Hepatocyte (in vitro differentiated cells): ENCODE measurements at places on chromosomes 1 and 21.

DNA sequence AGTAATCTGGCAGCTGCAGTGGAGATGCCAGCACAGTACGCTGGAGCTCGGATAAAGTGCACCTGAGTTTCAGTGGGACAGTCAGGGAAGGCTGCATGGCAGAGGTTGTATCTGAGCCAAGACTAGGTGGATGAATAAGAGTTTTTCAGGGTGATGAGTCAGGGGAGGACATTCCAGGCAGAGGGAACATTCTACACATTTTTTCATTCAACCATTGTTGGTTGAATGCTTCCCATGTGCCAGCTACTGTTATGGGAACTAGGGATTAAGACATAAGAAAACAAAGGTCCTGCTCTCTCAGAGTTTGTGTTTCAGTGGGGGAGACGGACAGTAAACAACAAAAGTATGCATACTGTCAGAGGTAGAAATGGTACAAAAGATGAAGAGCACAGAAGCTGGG, 5.2 kb downstream of the LEPR start:
- DNase-seq = no peak

- DNase-seq = peak; percentile 53
These were observed 26.7 kb downstream of the BTG3 start for GRCh38 chr21:17585875-17586450.

- DNase-seq = no peak
These were observed 26.6 kb downstream of the SLX9 start for GRCh38 chr21:44966135-44967081.

DNA sequence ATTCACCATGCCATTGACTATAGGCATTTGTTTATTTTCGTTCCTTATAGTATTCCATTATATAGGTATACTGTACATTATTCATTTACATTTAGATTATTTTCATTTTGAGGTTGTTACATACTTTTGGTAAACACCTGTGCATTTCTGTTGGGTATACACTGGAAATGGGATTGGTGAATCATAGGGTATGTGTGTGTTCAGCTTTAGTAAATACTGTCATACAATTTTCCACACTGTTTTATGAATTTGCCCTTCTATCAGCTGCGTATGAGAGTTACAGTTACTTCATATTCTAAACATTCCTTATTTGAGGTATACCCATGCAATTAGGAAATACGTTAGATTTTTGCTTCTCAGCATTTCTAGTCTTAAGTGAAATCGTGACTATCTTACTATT, 55.1 kb upstream of the FASLG start:
- no peak for DNase-seq

DNA sequence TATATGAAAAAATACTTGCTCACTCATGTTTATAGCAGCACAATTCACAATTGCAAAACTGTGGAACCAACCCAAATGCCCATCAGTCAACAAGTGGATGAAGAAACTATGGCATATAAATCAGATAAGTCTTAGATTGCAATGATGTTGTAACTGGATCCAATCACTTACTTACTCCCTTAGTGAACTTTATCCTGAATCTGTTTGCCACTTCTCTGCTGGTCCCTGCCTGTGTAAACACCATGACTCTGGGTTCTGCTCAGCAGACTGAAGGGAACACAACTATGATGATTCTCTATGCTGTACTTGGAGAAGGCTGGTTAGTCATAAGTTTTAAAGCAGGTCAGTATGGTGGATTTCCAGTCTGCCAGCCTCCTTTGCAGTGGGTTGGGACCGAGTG, 391.2 kb downstream of the RWDD3 start:
- peak; percentile 21 for DNase-seq

GRCh38 chr1:96927125-96927524, 205.5 kb downstream of the PTBP2 start:
- no peak for DNase-seq

GRCh38 chr1:63819795-63820194, 46.0 kb downstream of the ROR1 start:
- no peak for DNase-seq

DNA sequence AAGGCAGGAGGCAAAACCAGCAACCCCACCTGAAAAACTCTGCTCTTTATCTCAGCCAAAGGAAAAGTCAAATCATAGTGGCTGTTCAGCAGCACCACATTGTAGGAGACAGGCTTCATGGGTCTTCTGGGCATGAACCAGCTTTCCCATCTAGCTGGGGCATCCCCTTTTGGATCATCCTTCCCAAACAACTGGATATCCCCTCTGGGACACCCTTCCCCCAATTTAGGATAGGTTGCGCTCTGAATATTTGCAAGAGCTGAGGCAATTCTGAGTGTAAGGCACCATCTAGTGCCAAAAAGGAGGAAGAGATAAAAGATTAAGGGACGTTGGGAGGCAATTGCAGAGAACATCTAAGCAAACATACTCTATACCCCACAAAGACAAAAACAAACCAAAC, 295.8 kb downstream of the MATN1 start:
- DNase-seq = no peak

- peak; percentile 22 for DNase-seq
These were observed 5.2 kb downstream of the NPL start for GRCh38 chr1:182794676-182795201.

- DNase-seq = peak; percentile 67
These were observed 810 bp downstream of the SLC19A1 start for GRCh38 chr21:45541221-45542039.

DNA sequence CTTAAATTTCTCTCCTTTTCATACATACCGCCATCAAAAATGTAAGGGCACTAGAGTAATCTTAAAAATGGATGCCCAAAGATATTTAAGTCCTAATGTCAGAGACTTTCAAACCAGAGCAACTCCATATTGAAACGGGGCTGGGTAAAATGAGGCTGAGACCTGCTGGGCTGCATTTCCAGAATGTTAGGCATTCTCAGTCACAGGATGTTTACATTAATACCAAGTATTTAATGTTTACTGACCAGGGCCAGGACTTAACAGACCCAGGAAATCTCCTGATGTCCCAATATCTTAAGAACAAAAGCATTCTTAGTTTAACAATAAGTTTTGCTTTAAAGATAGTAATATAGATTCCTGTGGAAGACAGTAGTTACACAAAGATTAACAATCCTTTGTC, 563.9 kb upstream of the BEND5 start:
- DNase-seq = no peak

DNA sequence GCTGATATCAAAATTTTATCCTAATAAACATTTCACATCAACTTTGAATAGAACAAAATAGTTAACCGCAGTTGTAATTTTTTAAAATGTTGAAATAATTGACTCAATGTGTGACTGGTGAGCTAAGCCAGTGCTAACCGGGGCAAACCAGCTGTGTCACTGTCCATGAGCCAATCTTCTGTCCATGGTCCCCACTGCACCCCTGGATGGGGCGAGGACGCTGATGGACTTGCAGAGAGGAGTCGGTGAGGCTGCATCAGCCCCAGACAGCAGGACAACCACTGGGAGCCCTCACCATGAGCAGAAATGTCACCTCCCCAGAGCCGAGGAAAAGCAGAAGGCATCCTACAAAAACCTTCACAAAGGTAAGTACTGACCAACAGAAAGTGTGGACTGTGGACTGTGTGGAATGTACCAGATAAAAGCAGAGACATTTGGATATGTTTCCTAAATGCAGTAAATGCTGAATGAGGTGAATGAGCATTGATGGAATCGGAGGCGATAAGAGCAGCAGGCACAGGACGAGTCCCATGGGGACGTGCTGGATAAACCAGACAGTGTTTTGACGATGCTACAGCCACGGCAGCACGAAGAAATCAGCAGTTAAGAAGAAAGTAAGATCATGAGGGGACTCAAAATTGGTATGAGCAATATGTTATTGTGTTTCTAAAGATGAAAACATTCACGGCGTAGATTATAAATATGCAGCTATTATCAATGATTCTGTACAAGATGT, 115.0 kb upstream of the BACE2 start:
- no peak for DNase-seq

DNA sequence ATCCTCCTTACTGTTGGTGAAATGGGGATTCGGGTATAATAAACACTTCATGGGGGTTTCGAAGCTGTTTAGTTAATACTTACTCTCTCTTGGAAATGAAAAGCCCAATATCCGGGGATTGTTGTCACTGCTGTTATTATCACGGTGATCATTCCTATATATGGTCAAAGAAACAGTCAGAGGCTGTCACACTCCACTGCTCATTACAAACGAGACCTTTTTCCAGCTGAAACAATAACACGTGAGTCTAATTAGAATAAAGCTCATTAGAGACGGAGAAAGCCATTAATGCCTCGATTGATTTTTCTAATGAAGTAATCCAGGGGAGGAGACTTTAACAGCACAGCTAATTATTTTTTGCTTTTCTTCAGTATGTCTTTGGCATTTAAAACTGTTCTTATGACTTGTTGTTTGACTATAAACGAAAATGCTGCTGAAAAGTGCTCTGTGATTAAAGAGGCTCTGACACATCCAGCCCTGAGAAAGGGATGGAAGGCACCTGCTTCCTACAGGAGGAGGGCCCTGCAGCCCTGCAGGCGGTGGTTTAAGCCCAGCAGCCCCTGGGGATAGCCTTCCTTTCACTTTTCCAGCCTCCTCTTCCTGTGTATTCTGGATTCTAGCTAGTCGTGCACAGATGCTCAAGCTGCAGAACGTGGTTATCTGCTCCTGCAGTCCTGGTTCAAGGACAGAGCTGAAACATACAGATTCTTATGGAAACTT, 143.6 kb downstream of the EDEM3 start:
- DNase-seq = no peak

- DNase-seq = no peak
These were observed 934.7 kb downstream of the PLA2G4A start for GRCh38 chr1:187763465-187763864.

DNA sequence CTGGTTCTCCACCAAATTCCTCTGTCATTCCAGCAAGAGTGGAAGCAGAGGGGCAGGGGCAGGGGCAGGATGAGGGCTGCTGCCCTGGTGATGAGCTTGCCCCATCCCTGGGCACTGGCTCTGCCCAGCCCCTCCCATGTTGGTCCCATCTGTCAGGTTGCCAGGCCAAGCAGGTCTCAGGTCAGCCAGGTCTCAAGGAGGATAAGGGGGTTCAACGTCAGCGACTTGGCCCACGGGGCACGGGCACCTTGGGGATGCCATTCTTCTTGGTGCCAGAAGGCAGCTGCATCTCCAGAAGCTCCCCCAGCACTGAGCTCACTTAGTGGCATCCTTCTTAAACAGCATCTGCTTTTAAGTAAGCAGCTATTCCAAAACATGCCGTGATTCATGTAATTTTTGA, 133.1 kb downstream of the AJAP1 start:
- no peak for DNase-seq

DNA sequence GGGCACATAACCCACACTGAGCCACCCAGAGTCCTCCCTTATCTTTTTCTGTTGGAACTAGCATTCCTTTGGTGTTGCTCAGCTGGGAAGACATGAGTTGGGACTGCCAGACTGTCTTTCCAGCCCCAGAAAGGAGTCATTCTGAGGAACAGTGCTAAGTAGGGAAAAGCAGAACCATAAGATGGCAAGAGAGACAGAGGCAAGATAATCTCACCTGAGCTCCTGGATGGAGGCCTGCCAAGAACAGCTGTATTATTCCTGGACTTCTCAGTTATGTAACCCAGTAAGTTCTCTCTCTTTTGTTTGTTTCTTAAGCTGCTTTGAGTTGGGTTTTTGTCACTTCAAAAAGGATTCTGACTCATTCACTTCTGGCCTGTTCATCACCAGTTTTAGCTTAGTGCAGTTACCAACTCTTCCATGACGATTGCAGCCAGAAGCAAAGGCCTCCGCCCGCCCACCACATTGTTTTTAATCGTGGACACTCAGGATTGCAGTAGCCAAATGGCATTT, 134.4 kb downstream of the OMA1 start:
- DNase-seq = no peak

GRCh38 chr1:111882986-111883560, 106.4 kb downstream of the KCND3 start:
- no peak for DNase-seq

GRCh38 chr1:15756143-15757015, 2.2 kb upstream of the FBLIM1 start:
- DNase-seq = no peak

DNA sequence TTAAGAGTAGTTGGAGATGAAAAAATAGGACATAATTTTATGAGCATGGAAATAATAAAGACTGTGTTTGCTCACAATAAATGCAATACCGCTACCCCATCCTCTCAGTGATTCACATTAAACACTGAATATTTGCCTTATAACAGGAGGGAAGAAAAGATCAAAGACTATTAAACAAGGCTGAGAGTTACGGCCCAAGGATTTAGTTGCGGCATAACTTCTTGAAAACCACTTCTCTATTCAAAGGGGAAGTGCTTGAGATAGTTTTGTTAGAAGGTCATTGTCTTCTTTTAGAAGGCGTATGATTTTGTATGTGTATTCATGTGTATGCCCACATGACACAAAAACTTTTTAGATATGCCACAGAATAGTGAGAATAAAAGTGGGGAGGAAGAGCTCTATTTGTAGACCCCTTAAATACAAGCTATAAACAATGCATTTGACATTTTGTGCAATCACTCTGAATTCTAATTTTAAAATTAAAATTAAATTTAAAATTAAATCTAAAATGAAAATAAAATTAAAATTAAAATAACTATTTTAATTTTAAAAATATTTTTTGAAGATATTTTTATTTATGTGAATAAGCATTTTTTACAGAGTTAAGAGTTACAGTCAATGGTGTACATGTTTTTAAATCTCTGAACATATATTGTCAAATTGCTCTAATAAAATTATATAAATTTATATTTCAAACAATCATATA, 986.6 kb upstream of the ADAMTS5 start:
- DNase-seq = no peak

GRCh38 chr1:234316937-234317336, 56.3 kb upstream of the COA6 start:
- DNase-seq = no peak
